ENCODE measurements at places on chromosomes 7 and 10.

- no peak for DNase-seq
Measured at GRCh38 chr7:114930107-114930661, 8.3 kb downstream of the MDFIC start.

DNA sequence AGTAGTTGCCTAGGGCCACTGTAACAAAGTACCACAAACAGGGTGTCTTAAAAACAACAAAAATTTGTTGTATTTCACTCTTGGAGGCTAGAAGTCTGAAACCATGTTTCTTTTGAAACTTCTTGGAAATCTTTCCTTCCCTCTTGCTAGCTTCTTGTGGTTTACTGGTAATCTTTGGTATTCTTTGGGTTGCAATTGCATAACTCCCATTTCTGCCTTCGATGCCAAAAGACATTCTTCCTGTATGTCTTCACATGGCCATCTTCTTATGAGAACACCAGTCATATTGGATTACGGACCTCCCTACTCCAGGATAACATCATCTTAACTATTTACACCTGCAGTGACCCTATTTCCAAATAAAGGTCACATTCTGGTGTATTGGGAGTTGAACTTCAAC lies 357.4 kb downstream of the PPP1R3A start:
- DNase-seq: no peak

DNA sequence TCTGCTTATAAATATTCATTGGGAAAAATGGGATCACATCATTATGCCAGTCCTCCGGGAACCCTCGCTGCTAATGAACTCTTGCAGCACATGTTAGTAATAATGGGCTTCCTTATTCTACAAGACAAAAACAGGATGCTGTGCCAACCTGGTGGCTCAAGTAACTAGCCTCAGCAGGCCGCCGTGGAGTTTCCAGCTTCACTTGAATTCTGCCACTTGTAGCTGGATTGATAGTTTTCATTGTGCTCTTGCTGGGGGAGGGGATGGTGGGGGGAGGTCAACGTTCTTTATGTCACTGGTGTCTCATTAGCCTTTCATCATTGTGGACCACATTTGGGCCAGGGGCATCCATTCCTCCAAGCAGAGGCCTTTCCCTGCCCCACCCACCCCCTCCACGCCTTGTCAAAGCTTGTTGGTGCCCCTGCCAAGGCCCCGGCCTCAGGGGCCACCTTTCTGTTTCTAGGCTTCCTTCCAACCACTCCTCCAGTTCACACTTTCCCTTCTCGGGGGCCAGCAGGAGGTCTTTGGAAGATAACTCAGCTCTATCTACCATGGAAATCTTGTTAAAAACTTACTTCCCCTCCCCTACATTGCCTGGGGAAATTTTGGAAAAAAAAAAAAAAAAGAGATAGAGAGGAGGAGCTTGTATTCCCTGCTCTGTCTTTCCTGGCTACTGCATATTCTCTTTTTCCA lies 153.9 kb downstream of the BMPER start:
- DNase-seq: peak; percentile 51

DNA sequence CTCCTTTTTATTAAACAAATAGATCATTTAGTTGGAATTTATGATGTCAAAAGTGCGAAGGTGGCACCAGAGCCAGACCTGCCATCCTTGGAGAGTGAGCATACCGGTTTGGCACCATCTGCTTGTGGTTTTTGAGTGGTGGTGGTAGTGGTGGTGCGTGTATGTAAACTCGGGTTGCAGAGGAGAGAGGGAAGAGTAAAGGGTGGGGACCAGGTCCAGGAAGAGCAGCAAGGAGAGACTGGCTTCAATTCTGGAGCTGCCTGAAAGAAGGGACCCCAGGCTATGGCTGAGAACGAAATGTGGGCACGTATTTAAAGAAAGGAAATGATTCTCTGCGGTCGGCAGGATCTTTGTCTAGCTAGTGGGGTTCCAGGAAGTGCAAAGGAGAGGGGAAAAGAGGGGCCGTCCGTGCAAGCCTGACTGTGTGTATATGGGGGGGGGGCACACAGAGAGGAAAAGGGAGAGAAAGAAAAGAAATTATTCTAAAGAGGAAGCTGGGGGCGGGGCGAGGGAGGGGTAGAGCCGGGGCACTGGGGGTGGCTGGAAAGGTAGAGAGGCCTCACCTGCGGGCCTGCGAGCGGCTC lies 448 bp upstream of the GOLGA7B start:
- DNase-seq: no peak

GRCh38 chr7:55778631-55779030 lies 83.9 kb downstream of the SEPTIN14 start:
- DNase-seq: no peak

- no peak for DNase-seq
Measured at GRCh38 chr10:113680190-113681111, 739 bp downstream of the CASP7 start.

DNA sequence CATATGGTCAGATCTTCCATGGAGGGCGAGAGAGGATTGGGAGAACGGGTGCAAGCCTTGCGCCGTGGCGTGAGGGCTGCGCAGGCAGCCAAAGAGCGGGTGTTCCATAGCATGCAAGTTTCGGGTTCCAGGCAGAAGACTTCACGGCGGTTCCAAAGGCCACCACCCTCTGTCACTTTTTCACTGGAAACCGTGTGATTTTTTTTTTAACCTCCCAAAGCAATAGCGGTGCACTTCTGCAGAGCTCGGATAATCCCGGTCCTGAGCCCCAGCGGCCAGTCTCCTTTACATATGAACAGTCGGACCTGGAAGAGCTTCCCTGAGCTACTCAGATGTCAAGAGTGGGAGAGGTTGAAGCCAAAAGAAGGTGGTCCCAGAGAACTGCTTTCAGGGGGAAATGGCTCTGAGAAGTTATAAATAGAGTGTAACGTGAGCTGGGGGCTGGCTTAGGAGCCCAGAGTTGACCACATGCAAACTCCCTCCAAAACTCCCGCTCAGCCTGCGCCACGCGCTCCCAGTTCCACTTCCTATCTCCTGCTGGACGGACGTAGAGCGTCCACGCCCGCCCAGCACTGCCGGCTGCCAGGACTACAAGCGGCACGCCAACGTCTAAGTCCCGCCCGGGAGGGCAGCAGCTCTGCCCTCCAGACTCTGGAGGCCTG lies at the start of gene MEOX2:
TSS of gene MEOX2 (minus strand) at position 389 of the 662 bp plus-strand sequence. CDS start at position 108, 281 bp downstream.
- DNase-seq: peak; percentile 95

GRCh38 chr7:134040988-134041387 lies 86.2 kb upstream of the LRGUK start:
- no peak for DNase-seq

- DNase-seq: no peak
Measured at GRCh38 chr10:62456611-62457101, 82.5 kb downstream of the ZNF365 start.

- DNase-seq: no peak
Measured at GRCh38 chr10:11197266-11197712, 179.6 kb downstream of the CELF2 start.

GRCh38 chr7:30323006-30323355 lies 38.6 kb downstream of the ZNRF2 start:
- DNase-seq: no peak

DNA sequence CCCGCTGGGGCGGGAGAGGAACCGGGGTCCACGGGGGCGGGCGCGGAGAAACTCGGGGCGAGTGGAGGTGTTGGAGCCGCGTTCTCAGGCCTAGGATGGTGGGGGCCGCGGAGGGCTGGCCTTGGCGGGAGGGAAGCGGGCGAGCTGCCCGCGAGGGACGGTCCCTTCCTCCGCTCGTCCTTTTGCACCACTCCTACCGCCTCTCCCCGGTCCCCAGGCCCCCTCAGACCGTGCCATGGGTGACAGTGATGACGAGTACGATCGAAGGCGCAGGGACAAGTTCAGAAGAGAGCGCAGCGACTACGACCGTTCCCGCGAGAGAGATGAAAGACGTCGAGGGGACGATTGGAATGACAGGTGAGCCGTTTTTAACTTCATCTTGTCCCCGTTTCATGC lies 451 bp downstream of the SRRT start:
- no peak for DNase-seq

DNA sequence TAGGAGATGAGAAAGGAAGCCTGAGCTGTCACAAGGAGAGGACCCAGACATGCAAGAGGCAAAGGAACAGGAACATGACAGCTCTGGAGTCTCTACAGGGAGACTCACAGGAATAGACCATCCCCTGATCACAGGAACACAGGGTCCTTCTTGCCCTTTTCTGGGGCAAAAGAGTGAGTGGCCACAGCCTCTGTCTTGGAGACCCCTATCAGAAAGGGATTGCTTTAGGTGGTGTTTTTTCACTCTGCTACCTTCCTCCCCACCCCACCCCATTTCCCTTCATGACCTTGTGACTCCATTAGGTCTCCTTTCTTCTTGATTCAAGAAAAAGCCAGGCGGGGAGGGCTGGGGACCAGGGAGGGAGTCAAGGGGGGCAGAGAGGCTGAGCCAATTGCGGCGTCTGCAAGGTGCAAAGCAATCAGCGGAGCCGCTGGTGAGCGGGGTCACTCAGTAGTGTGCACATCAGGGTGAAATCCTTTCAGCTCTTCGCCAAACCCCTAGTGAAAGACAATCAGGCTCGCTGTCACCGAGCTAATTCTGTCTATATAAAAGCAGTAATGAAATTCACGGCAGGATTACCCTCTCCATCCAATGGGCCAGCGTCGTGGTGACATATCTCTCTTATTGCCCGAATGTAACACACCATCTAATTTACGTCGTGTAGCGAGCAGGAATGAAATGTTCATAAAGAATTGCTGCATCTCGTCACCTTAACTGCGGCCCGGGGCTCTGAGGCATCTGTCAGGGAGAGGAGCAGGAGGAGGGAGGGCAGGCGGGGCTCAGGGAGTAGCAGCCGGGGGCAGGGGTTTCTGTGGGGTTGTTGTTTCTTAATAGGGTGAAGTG lies 31.5 kb upstream of the BTRC start:
- DNase-seq: no peak

DNA sequence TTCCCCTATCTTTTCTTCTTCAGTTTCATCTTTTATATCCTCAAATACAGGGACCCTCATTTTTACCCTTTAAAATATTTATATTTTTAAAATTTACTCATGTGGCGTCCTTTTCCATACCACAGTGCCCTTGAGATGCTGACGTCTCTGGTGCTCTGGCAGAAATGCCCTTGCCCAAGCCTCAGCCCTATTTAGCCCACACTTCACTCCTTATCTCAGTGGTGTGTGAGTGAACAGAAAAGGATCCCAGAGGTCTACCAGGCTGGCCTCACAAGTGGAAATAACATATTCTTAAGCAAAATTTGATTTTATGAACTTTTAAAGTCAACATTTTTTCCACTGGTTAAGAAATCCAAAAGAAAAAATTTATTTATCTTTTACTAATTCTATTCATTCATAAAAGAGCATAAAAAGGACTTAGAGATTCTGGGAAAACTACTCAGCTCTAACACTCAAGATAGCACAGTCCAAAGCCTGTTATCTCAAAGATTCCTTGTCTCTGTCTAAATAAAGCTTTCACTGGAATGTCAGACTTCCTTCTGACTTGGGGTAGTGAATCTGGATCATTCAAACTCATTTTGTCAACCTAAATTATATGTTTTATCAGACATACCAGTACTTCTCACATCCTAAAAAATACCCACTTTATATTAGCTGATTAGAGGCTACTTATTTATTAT lies at the start of gene NEBL:
TSS of gene NEBL (minus strand) at position 166 of the 680 bp plus-strand sequence. CDS start at position 60, 106 bp downstream.
- no peak for DNase-seq
